ENCODE measurements at places on chromosomes 4 and X.

GRCh38 chr4:108192056-108192455 is 23.3 kb upstream of the LEF1 start:
- DNase-seq = no peak

- DNase-seq = no peak
These were observed 30.5 kb upstream of the NEUROG2 start for GRCh38 chr4:112546476-112546875.

GRCh38 chr4:55075823-55076716 is 49.3 kb downstream of the KDR start:
- no peak for DNase-seq

DNA sequence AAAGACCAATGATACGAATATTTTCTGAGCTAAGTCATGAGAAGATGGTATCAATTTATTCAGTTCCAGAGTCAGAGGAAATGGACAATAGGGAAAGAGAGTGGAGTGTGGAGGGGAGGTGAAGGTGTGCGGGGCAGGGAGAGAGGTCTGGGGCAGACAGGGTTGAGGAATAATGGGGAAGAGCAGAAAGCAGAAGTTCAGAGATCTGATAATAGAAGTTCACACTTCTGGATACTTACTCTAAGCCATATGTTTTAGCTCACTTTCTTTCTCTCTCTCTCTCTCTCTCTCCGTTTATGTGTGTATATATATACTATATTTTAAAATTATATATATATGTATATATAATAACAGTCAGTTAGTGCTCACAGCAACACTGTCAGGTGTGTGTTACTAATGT is 40.4 kb downstream of the FOXR2 start:
- no peak for DNase-seq

DNA sequence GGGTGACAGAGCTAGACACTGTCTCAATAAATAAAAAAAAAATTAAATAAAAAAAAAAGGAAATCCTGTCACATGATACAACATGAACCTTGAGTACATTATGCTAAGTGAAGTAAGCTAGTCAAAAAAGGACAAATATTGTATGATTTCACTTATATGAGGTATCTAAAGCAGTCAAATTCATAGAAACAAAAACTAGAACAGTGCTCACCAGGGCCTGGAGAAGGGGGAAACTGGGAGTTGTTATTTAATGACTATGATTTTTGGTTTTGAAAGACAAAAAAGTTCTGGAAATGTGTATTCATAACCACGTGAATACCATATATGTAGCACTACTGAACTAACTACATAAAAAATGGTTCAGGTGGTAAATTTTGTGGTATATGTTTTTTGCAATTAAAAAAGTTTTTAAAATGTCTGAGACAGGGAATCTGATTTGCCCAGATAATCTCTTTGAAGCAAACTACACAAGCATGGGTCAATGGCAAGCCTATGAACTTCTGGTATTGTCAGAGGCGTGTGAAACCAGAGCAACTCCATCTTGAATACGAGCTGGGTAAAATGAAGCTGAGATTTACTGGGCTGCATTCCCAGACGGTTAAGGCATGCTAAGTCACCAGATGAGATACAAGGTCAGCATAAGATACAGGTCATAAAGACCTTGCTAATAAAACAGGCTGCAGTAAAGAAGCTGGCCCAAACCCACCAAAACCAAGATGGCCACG is 42.3 kb downstream of the ANAPC10 start:
- no peak for DNase-seq

GRCh38 chrX:78168065-78168464 is 28.6 kb upstream of the TAF9B start:
- no peak for DNase-seq

DNA sequence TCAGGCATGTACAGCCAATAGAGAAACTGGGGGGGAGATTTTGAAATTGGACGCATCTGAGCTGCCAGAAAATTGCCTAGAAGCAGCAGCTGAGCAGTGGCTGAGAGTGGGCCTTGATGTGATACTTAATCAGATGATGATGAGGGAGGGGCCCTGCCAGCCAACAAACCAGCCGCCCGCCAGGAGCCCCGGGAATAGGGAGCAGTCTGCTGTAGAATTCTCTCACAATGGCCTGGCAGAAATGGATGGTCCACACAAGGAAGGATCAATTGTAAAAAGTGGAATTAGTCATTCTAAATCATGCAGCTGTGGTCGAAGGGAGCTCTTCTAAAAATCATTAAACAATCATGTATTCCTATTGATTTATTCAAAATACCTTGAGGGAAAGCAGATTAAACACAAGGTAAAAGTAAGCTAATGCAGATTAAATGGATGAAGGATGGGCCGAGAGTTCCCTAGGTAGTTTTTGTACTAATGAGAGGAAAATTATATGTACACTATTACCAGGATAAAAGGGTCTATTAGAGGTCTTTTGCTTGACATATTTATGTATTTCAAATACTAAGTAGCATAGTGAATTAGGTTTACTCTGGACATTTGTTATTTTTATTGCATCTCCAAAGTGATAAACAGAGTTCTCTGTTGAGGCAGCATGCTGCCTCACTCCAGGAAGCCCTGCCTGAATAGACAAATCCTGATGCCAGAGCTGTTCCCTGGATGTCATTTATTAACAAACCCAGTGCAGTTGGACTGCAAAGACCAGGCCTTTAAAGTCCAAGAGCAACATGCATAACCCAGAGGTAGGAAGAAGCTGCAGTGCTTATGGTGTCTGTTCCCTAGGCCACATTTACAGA is 91.3 kb downstream of the NKX6-1 start:
- no peak for DNase-seq

DNA sequence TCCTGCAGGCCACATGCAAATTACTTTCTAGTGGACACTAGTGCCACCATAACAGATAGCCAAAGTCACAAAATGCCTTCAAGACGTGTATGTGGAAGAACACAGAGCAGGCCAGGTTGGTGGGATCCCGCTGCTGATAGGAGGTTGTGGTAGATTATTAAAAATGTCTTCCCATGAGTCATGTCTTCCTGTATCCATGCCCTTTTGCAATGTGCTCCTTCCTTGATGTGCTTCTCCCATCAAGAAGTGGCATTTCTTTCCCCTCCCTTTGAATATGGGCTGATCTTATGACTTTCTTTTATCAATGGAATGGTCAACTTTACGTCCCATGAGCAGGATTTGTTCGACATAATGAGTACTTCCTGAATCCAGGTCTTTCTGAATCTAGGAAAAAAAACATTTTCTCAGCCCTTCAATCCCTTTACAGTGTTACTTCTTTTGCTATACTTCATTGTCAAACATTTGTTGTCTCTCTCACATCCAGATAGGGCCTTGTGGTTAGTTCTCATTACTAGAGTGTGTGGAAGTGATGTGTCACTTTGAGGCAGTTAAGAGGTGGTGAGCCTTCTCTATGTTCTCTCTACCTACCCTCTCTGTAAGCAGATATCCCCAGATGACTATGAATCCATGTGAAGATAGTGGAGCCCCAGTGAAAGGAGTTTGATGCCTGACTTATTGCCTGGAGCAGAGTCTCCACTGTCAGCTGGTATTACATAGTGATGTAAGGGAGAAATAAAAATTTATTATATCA is 519.2 kb upstream of the DIPK2B start:
- no peak for DNase-seq

DNA sequence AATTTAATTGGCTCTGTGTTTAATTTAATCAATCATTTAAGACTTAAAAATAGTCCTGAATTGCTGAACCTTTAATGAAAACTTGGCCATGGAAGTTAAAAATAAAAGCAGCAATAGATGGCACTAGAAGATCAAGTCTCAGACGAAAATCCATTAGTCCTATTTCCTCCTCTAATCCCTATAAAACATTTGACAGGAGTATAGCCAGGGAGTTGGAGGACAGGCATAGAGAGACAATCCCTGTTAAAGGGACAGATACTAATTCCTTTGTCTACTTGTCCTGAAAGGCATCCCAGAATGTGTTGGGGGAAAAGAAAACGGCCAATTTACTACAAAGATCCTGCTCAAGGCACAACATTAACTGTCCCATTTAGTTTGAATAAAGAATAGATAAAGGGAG is 276.3 kb upstream of the TACR3 start:
- DNase-seq = no peak

DNA sequence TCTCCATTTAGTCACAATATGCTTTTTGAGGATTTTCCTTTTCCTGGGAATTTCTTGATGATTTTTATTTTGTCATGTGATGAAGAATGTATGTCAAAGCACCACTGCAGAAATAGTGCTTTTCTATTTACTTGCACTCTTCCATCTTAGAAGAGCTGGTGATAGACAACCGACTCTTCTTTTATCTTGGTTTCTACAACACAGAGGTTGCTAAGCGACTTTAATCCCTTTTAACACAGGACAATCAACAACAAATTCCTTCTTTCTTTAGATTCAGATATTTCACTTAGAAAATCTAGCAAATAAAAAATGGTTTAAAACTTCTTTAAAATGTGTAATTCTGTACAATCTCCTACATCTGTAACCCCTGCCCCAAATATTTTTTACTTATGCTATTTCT is 34.6 kb downstream of the TET2 start:
- DNase-seq = no peak

DNA sequence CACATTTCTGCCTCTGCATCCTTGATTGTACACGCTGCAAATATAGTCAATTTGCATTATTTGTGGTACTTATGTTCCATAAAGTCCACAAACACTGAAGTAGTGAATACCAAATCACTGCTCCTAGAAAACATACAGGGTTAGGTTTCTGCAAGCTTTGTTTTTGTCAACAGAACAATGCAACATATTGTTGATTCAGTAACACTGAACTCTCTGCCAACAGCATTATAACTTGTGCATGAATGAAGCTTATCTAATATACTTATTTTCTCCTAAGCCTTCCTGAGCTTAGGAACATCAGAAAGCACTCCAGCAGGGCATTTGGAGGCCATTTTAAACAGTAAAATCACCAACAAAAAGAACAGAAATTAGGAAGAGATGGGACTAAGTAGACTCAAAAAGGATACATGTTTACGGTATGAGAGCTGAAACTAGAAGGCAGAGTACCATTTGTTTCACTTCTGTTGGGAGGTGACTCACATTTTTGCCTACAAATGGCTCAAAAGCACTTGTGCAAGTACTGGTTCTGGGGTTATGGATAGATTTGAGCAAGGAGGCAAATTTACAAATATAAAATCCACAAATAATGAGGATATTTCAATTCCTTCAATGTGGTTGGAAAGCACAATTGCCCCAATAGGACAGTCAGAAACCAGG is 14.1 kb downstream of the COX18 start:
- DNase-seq = no peak

GRCh38 chr4:27790911-27791310 is 930.3 kb downstream of the STIM2 start:
- DNase-seq = no peak

- no peak for DNase-seq
These were observed 226.4 kb downstream of the MAGEB5 start for GRCh38 chrX:26442340-26442739.

- DNase-seq = no peak
These were observed 103.1 kb upstream of the UGT8 start for GRCh38 chr4:114495471-114495928.

DNA sequence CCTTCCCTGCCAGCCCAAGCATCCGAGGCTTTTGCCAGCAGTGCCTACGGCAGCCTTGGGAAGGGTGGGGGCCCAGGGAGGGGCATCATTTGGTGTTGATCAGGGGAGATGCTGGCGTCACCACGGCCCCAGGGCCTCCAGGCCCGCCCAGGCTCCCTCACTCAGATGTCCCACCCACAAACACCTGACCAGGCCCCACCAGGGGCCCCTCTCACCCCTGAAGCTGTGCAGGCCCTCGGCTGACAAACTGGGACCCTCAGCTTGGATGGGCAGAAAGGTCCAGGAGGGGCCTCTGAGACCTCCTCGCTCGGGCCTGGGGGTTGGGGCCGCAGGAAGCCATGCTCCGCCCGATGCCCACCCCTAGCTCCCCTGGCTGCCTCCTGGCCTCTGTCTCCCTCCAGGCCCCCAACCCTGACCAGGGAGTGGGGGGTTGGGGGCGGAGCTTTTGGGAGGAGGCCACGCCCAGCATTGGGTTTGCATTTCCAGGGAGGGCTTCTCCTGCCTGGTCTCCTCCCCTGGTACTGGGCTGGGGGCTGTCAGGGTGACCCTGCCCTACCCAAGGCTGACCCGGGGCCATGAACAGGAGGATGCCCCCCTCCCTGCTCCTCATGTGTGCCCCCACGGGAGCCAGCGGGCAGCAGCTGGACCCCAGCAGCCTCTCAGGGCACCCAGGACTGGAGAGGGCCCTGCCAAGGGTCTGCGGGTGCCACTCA is 33.4 kb upstream of the SPON2 start:
- DNase-seq = no peak

GRCh38 chrX:41720125-41720779 is 3.7 kb upstream of the GPR82 start:
- no peak for DNase-seq

GRCh38 chr4:142081025-142081424 is 444.6 kb downstream of the IL15 start:
- no peak for DNase-seq

- no peak for DNase-seq
These were observed 471.1 kb downstream of the GBA3 start for GRCh38 chr4:23163647-23164436.

DNA sequence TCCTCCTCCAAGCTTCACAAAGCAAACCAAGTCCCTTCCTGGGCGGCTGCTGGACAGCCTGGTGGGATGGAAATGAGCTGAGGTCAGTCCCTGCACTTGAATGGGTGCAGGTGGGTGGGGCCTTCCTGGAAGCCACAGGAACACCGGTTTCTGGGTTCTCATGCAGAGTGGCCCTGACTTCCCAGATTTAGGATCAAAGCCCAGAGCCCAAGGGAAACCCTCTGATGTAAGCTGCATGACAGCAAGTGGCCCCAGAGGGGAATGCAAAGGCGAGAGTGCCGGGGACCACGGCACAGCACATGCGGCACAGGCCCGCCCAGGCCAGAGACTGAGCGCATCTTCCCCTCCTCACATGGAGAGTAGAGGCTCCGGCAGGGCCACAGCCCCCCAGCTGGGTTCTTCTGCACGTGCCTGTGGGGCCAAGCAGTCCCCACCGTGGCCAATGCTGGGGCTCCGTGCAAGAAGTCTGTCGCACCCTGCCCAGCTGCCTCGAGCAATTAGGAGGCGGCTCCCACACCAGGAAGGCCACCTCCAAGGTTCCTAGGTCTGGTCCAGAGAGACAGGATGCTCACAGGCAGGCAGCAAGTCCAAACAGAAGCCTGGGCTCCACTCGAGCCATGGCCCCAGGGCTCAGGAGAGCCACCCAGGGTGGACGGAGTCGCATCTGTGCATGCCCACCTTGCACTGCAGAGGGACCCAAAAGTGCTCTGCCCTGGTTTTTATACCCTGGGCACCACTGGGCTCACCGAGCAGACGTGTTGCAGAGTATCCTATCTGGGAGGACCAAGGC is 83.0 kb downstream of the HTRA3 start:
- DNase-seq = no peak

DNA sequence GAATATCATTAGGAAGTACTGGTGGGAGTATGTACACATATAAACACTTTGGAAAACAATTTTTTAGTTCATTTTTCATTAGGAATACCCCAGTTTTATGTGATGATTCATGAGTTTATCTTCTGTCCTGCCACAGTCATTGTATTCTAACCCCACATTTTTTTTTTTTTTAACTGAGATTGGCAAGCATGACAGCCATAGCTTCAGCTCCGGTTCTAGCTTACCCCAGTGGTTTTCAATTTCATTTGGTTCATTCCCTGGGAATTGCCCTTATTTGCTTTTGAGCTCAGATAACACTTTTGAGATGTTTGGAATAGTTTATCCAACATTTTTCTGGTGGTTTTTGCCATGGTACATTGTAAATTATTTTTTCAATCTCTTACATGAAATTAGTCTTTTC is 21.0 kb upstream of the FMR1 start:
- DNase-seq = no peak

Data from NCI-H2171 treated with DMSO at 0.1 percent for 48 hours (cell line).